ENCODE measurements at places on chromosomes 4 and X. TPM values are rescaled to one million over a fixed set of nuclear protein-coding genes. Genes with fewer than 3 reads are reported as not detected.

GRCh38 chr4:173909294-173909693 lies 374.2 kb downstream of the FBXO8 start:
- no peak overlapping the region for H3K4me3 ChIP-seq
- H3K27me3 ChIP-seq: no peaks in the 10 kb centered on the region
- no peak overlapping the region for H3K27ac ChIP-seq

GRCh38 chrX:129762448-129762847 lies 17.3 kb upstream of the SASH3 start:
- H3K4me1 ChIP-seq: no peaks in the 10 kb centered on the region
- no peaks in the 10 kb centered on the region for H3K36me3 ChIP-seq
- no peak overlapping the region for H3K4me3 ChIP-seq
- no peak overlapping the region for H3K27ac ChIP-seq

DNA sequence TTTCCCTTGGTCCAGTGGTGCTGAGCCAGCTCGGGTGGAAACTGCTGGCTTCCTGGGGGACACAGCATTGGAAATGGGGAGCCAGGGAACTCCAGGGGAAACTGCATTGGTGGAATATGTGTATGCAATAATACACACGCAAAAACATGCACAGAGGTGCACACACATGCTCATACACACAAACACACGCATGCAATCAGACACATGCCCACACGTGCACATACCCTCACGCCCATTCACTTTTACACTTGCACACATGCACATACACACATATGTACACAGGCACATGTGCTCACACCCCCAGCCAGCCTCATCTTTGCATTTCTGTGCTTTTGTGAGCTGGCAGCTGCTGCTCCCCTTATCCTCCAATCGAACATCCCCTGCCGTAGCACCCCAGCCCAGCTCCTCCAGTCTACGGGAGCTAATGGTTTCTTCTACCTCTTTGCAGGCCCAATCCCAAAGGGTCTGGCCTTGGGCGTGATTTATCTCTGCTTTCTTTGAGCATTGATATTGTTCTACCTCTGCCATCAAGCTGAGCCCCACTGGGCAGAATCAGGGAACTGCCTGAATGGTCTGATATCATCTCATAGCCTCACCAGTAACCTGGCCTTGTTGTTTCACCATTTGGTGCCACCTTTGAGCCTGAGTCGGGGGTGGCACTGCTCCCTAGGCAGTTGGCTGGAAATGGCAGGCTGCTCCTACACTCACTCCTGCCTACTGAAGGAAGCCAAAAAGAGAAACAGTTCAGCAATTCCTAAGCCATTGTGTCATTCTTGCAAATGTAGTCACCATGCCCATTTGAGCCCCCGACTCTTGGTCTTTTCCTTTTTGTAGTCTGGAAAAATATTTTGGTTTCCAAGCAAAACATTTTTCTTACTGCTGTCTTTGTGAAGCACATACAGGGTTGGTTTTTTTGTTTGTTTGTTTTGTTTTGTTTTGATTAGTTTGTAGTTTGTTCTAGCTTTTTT lies 104.4 kb upstream of the MAMLD1 start:
- H3K27me3 ChIP-seq: no peaks in the 10 kb centered on the region
- H3K27ac ChIP-seq: no peak overlapping the region
- no peaks in the 10 kb centered on the region for H3K36me3 ChIP-seq

CYSLTR1 gene
- total RNA-seq: under 0.01 TPM

DNA sequence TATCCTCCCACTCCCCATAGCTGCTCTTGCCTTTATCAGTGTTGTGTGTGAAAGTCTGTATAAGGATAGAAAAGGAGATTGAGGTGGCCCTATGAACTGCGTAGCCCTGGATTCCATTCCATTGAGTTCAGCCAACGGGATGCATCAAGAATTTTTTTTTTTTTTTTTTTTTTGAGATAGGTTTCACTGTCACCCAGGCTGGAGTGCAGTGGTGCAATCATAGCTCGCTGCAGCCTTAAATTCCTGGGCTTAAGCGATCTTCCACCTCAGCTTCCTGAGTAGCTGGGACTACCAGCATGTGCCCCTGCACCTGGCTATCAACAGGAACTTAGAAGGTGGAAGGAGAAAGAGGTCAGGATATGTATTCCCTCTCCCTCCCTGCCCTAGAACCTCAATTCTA lies 187.2 kb upstream of the SPRY1 start:
- H3K4me1 ChIP-seq: no peaks in the 10 kb centered on the region
- no peaks in the 10 kb centered on the region for H3K36me3 ChIP-seq
- H3K4me3 ChIP-seq: no peak overlapping the region
- H3K27me3 ChIP-seq: no peaks in the 10 kb centered on the region
- no peak for DNase-seq

GRCh38 chrX:47704736-47705135 lies 45.8 kb upstream of the UXT start:
- no peak overlapping the region for H3K27ac ChIP-seq
- H3K4me3 ChIP-seq: no peak overlapping the region
- DNase-seq: no peak
- no peaks in the 10 kb centered on the region for H3K4me1 ChIP-seq
- no peaks in the 10 kb centered on the region for H3K36me3 ChIP-seq

ARX gene
- total RNA-seq: not detected

NPNT gene
- total RNA-seq: 49.3 TPM

NHSL2 gene
- 30.8 TPM for total RNA-seq
